Glutamatergic neuron (in vitro differentiated cells): ENCODE measurements at places on chromosomes 11 and 22.

DNA sequence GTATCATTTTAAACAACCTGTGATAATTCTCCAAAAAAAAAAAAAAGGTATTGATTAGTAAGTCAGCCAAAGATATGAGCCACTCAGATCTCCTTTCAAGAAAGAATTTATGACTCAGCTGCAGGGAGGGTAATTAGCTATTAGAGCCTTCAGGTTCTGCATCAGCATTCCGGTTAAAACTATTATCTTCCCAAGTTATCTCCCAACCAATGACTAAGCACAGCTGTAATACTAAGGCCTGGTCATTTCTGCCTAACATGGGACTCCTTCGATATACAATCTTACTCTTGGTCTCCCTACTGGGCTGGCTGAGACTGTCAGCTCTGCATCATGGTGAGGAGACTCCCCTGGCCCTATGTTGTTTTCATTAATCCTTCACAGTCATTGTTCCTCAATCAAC lies 60.4 kb downstream of the SBF2 start:
- H3K4me1 ChIP-seq, result no peaks in the 10 kb centered on the region
- DNase-seq, result no peak
- no peaks in the 10 kb centered on the region for H3K27me3 ChIP-seq
- H3K4me3 ChIP-seq, result no peak overlapping the region
- H3K27ac ChIP-seq, result no peak overlapping the region

GRCh38 chr11:17385492-17385891 lies 3.0 kb downstream of the KCNJ11 start:
- H3K36me3 ChIP-seq, result no peaks in the 10 kb centered on the region
- H3K4me3 ChIP-seq, result no peak overlapping the region
- H3K4me1 ChIP-seq, result peaks cover 9% of the 10 kb centered on the region
- peaks cover 10% of the 10 kb centered on the region for H3K27me3 ChIP-seq
- H3K27ac ChIP-seq, result no peak overlapping the region

GRCh38 chr22:38754751-38755154 lies 1.0 kb downstream of the SUN2 start:
- peak overlapping the region; percentile 99 for H3K4me3 ChIP-seq
- peaks cover 12% of the 10 kb centered on the region for H3K27me3 ChIP-seq
- peaks cover 24% of the 10 kb centered on the region for H3K4me1 ChIP-seq
- DNase-seq, result no peak
- H3K27ac ChIP-seq, result peak overlapping the region; percentile 98

DNA sequence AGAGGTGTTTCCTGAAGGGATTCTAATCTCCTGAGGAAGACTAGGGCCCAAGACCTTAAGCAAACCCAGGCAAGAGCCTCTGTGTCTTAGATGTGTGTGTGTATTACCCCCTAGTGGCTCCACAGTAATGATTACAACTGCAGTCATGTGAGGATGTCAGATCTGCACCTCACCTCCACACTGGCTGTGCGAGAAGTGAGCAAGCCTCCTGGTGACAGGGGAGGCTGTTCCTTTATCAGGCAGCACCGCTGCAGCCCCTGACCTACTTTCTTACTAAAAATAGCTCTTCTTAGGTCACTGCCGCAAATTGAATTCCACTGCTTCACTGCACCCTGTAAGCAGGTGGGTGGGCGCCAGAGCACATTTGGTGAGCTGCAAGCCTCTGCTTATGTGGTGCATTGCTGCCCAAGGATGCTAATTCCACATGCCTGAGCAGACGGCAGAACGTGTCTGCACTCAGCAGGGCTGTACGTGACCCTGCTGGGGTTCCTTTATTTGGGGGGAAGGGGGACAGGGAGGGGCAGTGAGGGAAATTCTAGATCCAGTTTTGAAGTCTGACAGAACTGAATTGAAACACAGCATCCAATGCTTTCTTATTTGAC lies 112.4 kb downstream of the KCNC1 start:
- DNase-seq, result peak; percentile 23
- H3K4me1 ChIP-seq, result peaks cover 2% of the 10 kb centered on the region
- no peak overlapping the region for H3K27ac ChIP-seq
- no peaks in the 10 kb centered on the region for H3K27me3 ChIP-seq
- no peak overlapping the region for H3K4me3 ChIP-seq

DNA sequence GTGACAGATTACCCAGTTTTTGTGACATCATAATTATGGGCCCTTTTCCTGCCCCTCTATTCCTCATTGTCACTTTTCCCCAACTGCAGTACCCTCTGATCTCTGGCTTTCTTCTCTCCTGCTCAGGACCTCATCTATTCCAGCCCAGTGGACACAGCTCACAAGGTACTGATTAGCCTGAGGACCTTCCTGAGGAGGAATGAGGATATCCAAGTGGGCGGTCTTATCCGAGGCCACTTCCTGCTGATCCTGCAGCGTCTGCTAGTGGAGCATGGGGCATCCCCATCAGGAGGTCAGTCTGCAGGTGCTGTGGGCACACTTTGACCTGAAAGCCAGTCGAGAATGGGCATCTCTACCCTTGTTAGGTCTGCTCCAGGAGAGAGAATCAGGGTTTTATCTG lies 24.5 kb upstream of the CCDC134 start:
- no peak for DNase-seq
- peaks cover 2% of the 10 kb centered on the region for H3K27me3 ChIP-seq
- no peak overlapping the region for H3K4me3 ChIP-seq
- no peaks in the 10 kb centered on the region for H3K36me3 ChIP-seq
- peaks cover 9% of the 10 kb centered on the region for H3K4me1 ChIP-seq

GRCh38 chr22:26214466-26214865 lies 45.2 kb downstream of the SEZ6L start:
- no peaks in the 10 kb centered on the region for H3K4me1 ChIP-seq
- no peak overlapping the region for H3K4me3 ChIP-seq
- H3K36me3 ChIP-seq, result no peaks in the 10 kb centered on the region
- DNase-seq, result no peak
- no peaks in the 10 kb centered on the region for H3K27me3 ChIP-seq

- no peak for DNase-seq
- H3K27me3 ChIP-seq, result peaks cover 3% of the 10 kb centered on the region
These were observed 76.7 kb downstream of the FAR1 start for GRCh38 chr11:13745165-13745564.

- no peak overlapping the region for H3K4me3 ChIP-seq
- no peak overlapping the region for H3K27ac ChIP-seq
- peaks cover 5% of the 10 kb centered on the region for H3K4me1 ChIP-seq
- peaks cover 22% of the 10 kb centered on the region for H3K27me3 ChIP-seq
These were observed 34.1 kb downstream of the SGSM3 start for GRCh38 chr22:40404251-40405177.

DNA sequence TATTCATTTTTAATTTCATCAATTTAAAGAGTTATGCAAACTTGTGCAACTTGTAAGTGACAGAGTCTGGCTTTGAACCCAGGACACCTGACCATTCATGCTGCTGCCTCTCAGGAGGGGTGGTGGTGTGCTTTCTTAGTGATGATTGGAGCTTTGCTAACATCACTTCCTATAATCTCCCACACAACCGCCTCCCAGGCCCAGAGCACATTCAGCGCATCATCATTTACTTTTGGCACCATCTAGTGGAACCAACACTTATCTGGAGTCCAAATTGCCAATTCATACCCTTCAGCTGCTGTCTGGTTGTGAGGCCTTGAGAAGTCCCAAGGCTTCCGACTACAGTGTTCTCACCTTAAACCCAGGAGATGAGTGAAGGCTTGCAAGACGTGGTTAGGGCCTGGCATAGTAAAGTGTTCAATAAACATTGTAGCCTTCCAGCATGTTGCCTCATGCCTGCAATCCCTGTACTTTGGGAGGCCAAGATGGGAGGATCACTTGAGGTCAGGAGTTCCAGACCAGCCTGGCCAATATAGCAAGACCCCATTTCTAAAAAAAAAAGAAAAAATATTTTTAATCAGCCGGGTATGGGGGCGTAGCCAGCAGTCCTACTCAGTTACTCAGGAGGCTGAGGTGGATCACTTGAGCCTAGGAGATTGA lies 1.1 kb upstream of the TTLL1 start:
- DNase-seq, result peak; percentile 50
- H3K27me3 ChIP-seq, result peaks cover 3% of the 10 kb centered on the region
- H3K27ac ChIP-seq, result no peak overlapping the region
- peaks cover 9% of the 10 kb centered on the region for H3K36me3 ChIP-seq
- peaks cover 6% of the 10 kb centered on the region for H3K4me1 ChIP-seq

DNA sequence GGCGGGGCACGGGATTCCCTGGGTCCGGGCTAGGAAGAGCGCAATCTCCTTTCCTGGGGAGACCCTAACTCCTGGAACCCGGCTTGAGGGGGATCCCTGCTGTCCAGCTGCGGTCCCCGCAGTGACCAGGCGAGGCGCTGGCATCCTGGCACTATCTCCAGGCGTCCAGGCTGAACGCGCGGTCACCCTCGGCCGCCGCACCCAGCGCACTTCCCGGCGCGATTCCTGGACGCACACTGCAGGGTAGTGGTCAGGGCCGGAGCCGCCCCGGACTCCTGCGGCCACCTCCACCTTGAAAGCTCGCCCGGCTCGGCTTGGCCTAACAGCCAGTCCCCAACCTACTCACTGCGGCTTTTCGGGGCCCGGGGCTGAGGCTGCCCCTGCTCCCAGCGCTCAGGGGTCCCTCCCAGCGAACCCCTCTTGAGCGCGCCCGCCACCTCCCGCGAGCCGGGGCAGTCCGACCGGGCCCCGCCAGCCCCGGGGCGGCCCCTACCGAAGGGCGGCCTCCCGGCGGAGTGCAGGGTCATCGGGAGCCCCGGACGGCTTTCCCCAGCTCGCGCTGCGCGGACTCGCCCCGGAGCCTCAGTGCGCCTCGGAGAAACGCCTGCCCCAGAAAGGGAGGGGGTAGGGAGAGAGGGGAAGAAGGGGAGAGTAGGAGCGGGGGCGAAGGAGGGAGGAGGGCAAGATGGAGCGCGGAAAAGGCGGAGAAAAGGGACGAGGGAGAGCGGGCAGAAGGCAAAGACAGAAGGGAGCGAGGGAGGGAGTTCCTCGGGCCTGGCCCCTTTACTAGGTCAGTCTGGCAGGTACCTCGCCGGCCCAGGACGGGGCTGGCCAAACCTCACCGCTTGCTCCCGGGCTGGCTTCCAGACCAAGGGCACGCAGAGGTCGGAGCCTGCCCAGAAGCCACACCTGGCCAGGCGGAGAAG lies 1.0 kb downstream of the POU2AF3 start:
- peaks cover 11% of the 10 kb centered on the region for H3K4me1 ChIP-seq
- H3K4me3 ChIP-seq, result peak overlapping the region; percentile 57
- H3K27me3 ChIP-seq, result peaks cover 2% of the 10 kb centered on the region
- H3K27ac ChIP-seq, result no peak overlapping the region
- peak; percentile 81 for DNase-seq

DNA sequence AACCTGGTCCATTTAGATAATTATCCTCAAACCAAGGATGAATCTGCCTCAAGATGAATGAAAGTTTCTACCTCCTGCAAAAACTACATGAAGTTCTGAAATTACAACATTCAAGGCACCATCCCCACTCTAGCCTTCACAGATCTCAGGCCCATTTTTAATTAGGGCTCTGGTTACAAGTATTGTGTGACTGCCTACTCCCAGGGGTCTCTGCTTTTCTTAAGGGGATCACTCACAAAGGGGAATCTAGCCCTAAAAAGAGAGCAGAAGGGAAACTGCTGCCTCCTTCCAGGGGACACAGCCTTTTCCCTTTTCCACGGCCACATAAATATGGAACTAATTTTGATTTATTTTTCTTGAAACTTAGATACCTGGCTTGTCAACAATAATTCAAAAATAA lies 17.4 kb upstream of the TMEM135 start:
- DNase-seq, result no peak
- peaks cover 7% of the 10 kb centered on the region for H3K4me1 ChIP-seq
- no peak overlapping the region for H3K27ac ChIP-seq
- no peaks in the 10 kb centered on the region for H3K27me3 ChIP-seq

DNA sequence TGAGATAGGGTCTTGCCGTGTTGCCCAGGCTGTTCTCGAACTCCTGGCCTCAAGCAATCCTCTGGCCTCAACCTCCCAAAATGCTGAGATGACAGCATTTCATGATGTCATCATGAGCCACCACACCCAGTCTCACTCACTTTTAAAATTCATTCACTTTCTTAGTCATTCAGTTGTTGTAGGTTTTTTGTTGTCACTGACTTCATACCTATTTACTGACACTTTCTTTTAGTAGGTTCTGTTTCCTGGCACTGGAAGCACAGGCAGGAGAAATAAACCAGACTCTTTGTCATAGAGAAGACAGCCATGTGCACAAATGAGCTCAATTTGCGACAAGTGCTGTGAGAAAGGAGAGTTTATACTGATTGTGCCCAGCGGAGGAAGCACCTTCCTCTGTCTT lies 10.5 kb downstream of the ART5 start:
- H3K4me1 ChIP-seq, result no peaks in the 10 kb centered on the region
- H3K27ac ChIP-seq, result no peak overlapping the region
- no peak for DNase-seq
- peaks cover 4% of the 10 kb centered on the region for H3K27me3 ChIP-seq
- H3K4me3 ChIP-seq, result no peak overlapping the region

- peak overlapping the region; percentile 89 for H3K27ac ChIP-seq
- H3K36me3 ChIP-seq, result no peaks in the 10 kb centered on the region
- peak; percentile 79 for DNase-seq
- H3K4me3 ChIP-seq, result peak overlapping the region; percentile 88
These were observed 1165.7 kb downstream of the LRRC4C start for GRCh38 chr11:40293655-40294348.

GRCh38 chr22:35299673-35300499 lies at the start of gene TOM1:
TOM1 (plus strand) TSS chr22:35299894; CDS start chr22:35299929, 35 bp downstream.
- H3K27ac ChIP-seq, result peak within 1 kb of the TSS; percentile 96
- peaks cover 2% of the 10 kb centered on the region for H3K4me1 ChIP-seq
- peak; percentile 100 for DNase-seq
- no peaks in the 10 kb centered on the region for H3K36me3 ChIP-seq
- peaks cover 4% of the 10 kb centered on the region for H3K27me3 ChIP-seq

- peaks cover 2% of the 10 kb centered on the region for H3K27me3 ChIP-seq
- peaks cover 21% of the 10 kb centered on the region for H3K4me1 ChIP-seq
These were observed 527.9 kb upstream of the B3GAT1 start for GRCh38 chr11:134939905-134940304.

- peaks cover 6% of the 10 kb centered on the region for H3K27me3 ChIP-seq
- DNase-seq, result peak; percentile 73
- H3K4me3 ChIP-seq, result no peak overlapping the region
- H3K36me3 ChIP-seq, result no peaks in the 10 kb centered on the region
- H3K27ac ChIP-seq, result peak overlapping the region; percentile 89
- H3K4me1 ChIP-seq, result peaks cover 30% of the 10 kb centered on the region
These were observed 72.0 kb downstream of the SYN3 start for GRCh38 chr22:32985899-32986765.

DNA sequence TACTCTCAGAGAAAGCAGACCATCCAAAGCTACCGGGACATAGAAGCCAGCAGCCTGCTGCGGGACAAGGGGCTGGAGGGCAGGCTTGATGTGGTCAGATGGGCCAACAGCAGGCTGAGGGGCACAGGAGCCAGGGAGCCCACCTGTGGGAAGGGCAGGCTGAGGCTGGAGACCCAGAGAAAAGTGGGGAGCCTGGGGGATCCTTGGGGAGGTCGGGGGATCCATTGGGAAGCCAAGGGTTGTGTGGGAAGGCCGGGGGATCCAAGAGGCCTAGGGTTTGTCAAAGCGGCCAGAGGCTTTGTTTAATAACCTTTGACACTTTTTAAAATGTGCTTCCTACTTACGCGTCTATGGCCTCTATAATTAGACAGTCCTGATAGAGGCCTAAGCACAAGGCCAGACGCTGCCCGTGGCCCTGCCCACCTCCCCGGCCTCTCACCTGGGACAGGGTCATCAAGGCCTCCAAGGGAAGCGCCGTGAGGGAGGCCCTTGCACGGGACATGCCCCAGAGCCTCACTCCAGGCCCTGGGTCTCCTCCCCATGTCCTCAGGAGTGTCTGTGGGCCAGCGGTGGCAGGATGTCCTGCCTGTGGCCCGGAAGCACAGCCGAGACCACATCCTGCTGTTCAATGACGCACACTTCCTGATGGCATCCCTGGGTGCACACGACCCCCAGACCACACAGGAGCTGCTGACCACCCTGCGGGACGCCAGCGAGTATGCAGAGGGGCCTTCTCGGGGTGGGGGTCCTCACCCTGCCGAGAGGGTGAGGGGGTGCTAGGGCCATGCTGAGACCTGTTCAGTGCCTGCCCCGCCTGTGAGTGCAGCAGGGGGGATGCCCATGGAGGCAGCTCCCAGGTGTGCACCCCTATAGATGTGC lies 8.6 kb upstream of the GTSE1 start:
- no peak overlapping the region for H3K4me3 ChIP-seq
- H3K4me1 ChIP-seq, result peaks cover 3% of the 10 kb centered on the region
- peaks cover 3% of the 10 kb centered on the region for H3K36me3 ChIP-seq
- H3K27me3 ChIP-seq, result no peaks in the 10 kb centered on the region
